Endodermal cell (in vitro differentiated cells): ENCODE measurements at places on chromosomes 5 and 9.

- DNase-seq, result no peak
Observed at GRCh38 chr9:18705796-18706392, 231.9 kb downstream of the ADAMTSL1 start.

DNA sequence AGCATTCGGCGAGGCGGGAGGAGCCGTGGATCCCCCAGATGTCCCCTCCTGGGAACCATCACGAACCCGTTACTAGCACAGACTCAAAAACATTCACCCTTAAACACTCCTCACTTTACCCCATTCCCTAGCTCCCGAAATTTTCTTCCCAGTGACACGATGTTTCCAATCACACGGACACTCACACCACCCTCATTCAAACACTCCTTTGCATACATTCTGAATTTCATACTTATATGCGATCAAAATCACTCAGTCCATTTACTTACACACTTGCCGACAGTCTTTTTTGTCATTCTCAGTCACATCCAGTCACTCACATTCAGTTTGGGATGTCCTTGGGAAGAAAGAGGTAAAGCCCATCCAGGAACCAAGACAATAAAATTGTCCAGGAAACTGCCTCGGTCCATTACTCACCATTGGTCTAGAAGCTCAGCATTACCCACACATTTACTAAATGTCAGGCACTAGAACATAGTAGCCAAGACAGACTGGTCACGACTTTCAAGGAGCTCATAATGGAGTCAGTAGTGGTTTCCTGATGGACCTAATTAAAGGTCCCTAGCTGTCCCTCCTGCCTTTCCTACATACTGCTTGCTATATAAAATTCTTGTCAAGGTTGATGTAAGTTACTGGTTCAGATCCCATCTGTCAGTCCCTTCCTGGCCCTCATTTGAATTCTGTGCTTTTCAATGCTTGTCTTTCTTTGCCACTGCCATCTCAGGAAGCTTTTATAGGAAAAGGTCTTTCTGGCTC, 574 bp downstream of the SLC35A4 start:
- no peak for DNase-seq

GRCh38 chr5:130526708-130527107, 622.4 kb downstream of the CHSY3 start:
- DNase-seq, result no peak

DNA sequence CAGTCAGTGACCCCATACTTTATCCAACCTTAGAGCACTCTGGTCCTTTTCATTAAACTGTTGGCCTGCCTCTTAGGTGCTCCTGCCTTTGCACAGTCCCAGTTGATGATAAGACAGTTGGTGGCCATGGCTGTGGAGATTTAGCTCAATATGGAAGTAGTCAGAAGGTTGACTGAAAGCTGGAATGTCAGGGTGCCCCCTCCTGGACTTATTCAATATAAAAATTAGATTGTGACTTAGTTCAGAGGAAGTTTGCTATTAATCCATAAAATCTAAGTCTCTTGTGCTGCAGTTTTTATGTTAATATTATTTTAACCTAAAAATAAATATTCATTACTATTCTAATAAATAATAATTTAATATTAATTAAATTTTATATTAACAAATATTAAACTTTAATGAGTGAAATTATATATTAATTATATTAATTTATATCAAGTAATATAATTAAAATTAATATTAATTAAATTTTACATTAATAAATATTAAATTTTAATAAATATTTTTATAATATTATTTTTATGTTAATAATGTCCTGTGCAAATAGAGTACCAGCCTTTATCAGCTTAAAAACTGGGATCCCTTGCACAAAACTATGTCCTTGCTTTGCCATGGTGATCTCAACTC, 77.7 kb upstream of the ADAMTSL1 start:
- no peak for DNase-seq

DNA sequence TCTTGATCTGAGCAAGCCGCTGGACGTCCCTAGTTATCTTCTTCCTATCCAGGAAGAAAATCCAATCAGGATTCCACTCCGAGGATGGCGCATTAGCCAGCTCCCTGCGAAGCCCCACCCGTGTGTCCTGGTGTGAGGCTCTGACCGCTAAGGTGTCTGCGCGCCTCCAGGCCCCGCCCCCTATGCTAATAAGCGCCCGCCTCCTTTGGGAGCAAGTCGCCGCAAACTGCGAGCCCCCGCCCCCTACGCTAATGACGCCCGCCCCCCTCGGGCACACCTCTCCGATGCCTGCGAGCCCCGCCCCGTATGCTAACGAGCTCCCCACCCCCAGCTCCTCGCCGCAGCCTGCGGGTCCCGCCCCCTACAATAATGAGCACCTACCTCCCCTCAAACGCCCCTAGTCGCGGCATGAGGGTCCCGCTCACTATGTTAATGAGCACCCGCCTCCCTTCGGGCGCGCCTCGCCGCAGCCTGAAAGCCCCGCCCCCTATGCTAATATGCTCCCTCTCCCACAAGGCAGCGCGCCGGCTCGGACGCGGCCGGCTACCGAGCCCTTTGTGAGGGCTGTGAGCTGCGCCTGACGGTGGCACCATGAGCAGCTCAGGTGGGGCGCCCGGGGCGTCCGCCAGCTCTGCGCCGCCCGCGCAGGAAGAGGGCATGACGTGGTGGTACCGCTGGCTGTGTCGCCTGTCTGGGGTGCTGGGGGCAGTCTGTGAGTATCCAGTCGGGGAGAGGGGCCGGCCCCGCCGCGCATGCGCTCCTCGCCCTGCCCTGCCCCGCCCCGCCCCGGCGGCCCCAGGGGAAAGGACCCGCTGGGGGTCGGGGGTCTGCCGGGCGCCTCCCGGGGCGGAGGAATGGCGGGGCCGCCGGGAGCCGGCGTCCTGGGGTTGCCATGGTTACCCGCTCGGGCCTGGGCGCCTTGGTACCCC, at the start of gene CACFD1:
CACFD1 (plus strand) TSS at position 503 of the 929 bp plus-strand sequence; CDS start at position 592, 89 bp downstream.
- peak; percentile 99 for DNase-seq

- DNase-seq, result no peak
Observed at GRCh38 chr9:125750627-125751011, 3.4 kb downstream of the PBX3 start.

GRCh38 chr9:16028548-16028947, 475.7 kb downstream of the CCDC171 start:
- no peak for DNase-seq

DNA sequence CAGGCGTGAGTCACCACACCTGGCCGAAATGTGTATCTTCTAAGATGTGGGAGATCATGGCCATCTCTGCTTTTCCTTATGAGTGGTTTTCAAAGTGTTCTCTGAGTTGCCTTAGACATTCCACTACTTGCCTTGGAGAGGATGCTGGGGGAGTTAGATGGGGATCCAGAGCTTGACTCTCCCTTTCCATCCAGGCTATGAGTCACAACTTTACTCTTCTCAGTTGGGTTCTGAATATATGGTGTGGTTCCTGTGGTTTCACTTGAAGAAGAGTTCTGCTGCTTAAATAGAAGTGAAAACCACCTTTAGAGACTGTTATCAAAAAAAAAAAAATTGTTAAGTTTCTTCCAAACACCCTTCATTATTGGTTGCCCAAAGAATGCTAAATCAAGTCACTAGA, 217.6 kb downstream of the ZNF608 start:
- DNase-seq, result no peak

GRCh38 chr5:98916540-98916939, 12.3 kb downstream of the CHD1 start:
- DNase-seq, result no peak

GRCh38 chr5:132205385-132206125, 22.1 kb downstream of the P4HA2 start:
- peak; percentile 22 for DNase-seq

GRCh38 chr5:110909415-110909814, 162.1 kb upstream of the TSLP start:
- DNase-seq, result no peak

DNA sequence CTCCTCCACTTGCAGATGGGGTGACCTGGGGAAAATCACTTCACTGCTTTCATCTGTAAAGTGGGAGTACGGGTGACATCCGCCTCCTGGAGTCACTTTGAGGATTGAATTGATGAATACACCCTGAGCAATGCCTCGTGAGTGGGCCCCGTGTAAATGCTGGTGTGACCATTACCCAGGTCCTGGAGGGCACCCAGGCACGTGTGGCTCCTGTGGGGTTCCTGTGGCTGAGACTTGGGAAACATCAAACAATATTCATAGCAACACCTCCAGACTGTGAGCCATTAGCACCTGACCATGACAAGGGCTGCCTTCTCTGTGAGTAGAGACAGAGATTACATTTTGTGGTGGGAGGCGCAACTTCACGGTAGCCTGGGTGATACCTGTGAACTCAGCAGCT, 11.4 kb downstream of the MRPL36 start:
- no peak for DNase-seq

- DNase-seq, result no peak
Observed at GRCh38 chr5:80238097-80238496, 17.8 kb downstream of the SERINC5 start.

DNA sequence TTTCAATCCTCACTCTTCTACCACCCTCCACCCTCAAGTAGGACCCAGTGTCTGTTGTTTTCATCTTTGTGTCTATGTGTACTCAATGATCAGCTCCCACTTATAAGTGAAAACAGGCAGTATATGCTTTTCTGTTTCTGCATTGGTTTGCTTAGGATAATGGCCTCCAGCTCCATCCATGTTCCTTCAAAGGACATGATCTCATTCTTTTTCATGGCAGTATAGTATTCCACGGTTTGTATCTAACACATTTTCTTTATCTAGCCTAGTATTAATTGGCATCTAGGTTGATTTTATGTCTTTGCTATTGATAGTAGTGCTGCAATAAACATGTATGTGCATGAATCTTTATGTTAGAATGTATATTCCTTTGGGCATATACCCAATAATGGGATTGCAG, 259.8 kb upstream of the KIF2A start:
- no peak for DNase-seq

DNA sequence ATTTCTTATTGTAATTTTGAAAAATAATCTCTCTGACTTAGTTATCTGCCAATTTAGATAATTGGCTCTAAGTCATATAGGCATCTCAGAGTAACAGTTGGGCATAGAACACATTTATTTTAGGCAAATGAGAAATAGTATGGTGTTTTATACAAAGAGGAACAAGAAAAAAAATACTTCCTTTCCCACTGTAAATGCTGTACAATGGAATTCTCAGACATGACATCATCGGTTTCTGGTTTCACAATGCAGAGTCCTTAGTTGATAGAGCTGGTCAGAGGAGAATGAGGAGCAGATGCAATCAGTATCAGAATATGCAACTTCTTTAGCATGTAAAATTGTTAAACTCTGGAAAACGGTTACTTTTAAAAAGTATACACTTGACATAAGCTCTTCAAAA, 49.4 kb downstream of the PLK2 start:
- DNase-seq, result no peak

GRCh38 chr5:155087036-155087435, 73.5 kb downstream of the KIF4B start:
- DNase-seq, result no peak

DNA sequence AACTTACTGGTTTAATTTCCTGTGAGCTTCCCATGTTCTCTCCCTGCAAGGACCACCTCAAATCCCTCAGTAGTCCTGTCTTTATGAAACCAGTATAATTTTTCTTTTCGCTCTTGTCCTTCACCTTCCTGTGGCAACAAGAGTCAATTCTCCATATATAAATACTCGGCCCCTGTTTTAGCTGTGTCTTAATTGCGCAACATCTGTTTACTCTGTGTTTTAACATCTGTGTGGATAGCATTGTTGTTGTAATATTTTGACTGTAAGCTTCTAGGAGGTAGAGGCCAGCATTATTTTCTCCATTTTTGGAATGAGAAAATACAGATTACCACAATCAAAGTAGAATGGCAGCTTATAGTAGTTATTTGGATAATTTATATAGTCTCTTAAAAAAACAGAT, 30.2 kb upstream of the CDKN2B start:
- DNase-seq, result no peak

DNA sequence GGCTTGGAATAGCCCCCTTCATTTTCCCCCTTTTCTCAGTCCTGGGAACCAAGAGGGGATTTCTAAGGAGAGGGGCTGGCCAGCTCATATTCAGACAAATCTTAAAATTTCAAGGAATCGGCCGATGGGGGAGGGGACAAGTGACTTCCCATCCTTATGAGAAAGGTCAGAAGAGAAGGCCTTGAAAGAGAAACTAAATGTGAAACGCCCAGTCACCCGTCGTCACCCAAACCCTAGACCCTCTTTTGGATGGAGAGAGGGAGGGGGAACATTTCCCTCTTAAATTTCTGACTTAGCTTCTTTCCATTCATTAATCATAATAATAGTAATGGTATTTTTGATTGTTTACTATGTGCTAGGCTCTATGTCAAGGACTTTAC, 850 bp upstream of the CCL19 start:
- no peak for DNase-seq

DNA sequence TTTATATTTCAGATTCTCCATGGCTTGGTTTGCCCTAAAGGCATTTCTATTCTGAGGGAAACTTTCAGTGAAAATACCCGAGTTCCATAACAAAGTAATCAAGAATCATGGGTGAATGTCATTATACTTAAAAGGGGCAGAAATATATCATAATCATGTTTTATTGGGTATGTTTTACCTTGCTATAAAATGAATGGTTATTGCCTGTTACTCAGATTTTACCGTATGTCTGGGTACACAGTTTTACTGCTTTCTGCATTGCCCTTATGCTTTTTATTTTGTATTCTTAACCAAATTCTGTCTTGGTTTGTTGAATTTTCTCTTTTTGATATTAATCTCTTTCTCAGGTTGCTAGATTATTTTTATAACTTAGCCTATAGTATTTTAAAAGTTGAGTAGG, 2.5 kb downstream of the GPR151 start:
- DNase-seq, result no peak

GRCh38 chr9:29211580-29212396, 1638.5 kb upstream of the C9orf72 start:
- peak; percentile 88 for DNase-seq

- no peak for DNase-seq
Observed at GRCh38 chr9:105055917-105056316, 128.0 kb upstream of the ABCA1 start.

DNA sequence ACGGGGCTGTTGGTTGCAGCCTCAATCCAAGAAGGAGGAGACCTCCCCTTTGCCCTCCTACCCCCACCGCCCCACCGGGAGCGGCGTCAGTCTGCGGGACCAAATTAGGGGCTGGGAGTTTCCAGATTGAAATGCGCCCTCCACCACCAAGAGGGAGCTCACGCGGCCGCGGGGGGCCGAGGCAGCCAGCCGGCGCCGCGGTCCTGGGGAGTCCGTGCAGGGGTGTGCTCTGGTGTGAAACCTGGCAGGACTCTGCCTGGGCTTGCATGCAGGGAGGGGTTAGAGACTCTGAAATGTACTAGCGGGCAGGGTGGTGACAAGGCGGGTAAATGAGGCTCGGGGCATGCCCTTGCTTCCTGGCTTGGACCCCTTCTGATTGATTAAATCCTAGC, 989 bp upstream of the FBN2 start:
- DNase-seq, result no peak

DNA sequence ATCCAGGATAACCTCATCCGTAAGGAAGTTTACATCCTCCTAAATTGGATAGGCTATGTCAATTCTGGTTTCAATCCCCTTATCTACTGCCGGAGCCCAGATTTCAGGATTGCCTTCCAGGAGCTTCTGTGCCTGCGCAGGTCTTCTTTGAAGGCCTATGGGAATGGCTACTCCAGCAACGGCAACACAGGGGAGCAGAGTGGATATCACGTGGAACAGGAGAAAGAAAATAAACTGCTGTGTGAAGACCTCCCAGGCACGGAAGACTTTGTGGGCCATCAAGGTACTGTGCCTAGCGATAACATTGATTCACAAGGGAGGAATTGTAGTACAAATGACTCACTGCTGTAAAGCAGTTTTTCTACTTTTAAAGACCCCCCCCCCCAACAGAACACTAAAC, 1.3 kb downstream of the ADRB2 start:
- no peak for DNase-seq
